Placental pericyte (primary cell): ENCODE measurements at places on chromosomes 6 and 20. TPM values are rescaled to one million over a fixed set of nuclear protein-coding genes. Genes with fewer than 3 reads are reported as not detected.

Gene OR2H1
- total RNA-seq = not detected in 2 replicates

Gene GSTA2
- total RNA-seq = not detected in 2 replicates

Gene KIF25
- 0.14 and 0.22 TPM in 2 replicates for total RNA-seq

Gene PPP1R3G
- 0.66 and 1.0 TPM in 2 replicates for total RNA-seq

Gene STK4
- total RNA-seq = 24.5 and 46.8 TPM in 2 replicates

Gene TFAP2C
- total RNA-seq = 0.44 and 27.3 TPM in 2 replicates

Gene GHRH
- total RNA-seq = not detected in 2 replicates

Gene CST7
- total RNA-seq = not detected in 2 replicates

Gene PYGB
- 172 and 182 TPM in 2 replicates for total RNA-seq
